ENCODE measurements at places on chromosomes 7 and 10. TPM values are rescaled to one million over a fixed set of nuclear protein-coding genes. Genes with fewer than 3 reads are reported as not detected.

- no peaks in the 10 kb centered on the region for H3K27me3 ChIP-seq
- H3K4me1 ChIP-seq, result peaks cover 9% of the 10 kb centered on the region
- DNase-seq, result no peak
- H3K4me3 ChIP-seq, result no peak overlapping the region
- H3K27ac ChIP-seq, result peak overlapping the region; percentile 88
- peaks cover 6% of the 10 kb centered on the region for H3K36me3 ChIP-seq
These were observed 111.6 kb downstream of the FAM53B start for GRCh38 chr10:124632566-124632965.

DNA sequence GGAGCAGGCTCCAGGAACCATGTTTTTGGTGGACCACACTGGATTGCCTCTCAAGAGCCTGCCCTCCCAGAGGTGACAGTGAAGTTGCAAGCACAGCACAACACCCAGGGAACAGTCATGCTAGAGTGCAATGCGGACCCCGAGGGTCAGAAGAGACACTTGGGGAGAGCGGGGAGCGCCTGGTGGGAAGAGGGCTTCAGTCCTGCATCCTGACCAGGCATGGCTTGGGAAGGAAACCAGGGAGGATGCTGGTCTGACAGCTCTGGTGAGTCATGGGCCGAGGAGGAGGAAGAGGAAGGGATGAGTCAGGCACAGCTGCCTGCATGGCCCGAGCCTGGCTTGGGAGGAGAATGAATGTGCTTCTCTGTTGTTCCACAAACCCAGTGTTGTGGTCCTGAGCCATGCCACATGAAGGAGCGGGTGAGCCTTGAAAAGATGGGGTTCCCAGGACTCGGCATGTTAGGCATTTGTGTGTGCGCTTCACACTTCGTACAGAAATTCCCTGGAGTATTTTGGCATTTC, 29.5 kb upstream of the ANKRD2 start:
- DNase-seq, result no peak
- no peaks in the 10 kb centered on the region for H3K27me3 ChIP-seq
- peaks cover 36% of the 10 kb centered on the region for H3K4me1 ChIP-seq
- no peak overlapping the region for H3K4me3 ChIP-seq

The EIF5AL1 gene
- total RNA-seq, result 0.21 TPM

GRCh38 chr10:103479135-103479534, at the start of gene CALHM3:
Gene CALHM3, minus strand, starts transcription at chr10:103479240. Its CDS starts 208 bp downstream, at chr10:103479032.
- H3K27ac ChIP-seq, result no peak within 1 kb of the TSS
- no peak for DNase-seq
- no peaks in the 10 kb centered on the region for H3K36me3 ChIP-seq

The HOXA7 gene
- 8.8 TPM for total RNA-seq

The SLC13A1 gene
- not detected for total RNA-seq

The RPEL1 gene
- not detected for total RNA-seq

The OR6B1 gene
- total RNA-seq, result not detected

GRCh38 chr10:34049887-34050286, 715.4 kb upstream of the NRP1 start:
- peaks cover 6% of the 10 kb centered on the region for H3K36me3 ChIP-seq
- no peaks in the 10 kb centered on the region for H3K27me3 ChIP-seq
- H3K4me1 ChIP-seq, result peaks cover 23% of the 10 kb centered on the region
- DNase-seq, result no peak
- H3K4me3 ChIP-seq, result no peak overlapping the region
- H3K27ac ChIP-seq, result no peak overlapping the region

DNA sequence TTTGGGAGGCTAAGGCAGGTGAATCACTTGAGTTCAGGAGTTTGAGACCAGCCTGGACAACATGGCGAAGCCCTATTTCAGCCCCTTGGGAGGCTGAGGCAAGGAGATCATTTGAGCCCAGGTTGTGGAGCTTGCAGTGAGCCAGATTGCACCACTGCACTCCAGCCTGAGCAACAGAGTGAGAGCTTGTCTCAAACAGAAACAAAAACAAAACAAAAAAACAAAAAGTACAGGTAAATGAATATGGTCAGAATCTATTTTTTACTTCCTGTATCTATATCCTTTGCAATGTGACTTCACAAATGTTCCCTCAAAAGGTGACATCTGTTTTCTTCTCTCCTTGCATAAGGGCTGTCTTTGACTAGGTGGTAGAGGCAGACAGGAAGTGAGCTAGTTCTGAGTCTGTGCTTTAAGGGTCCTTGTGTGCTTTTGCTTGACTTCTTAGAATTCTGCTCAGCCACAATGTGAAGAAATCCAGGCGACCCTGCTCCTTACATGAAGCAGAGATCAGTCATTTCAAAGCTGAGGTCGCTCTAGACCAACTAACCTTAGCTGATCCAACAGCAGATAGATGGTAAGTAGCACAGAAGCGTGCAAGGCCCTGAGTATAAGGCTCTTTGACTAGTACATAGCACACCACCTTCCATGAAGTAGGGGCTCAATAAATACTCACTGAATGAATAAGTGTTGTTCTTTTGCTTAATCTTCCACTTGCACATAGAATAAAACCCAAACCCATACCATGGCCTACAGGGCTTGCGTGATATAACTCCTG, 423.2 kb upstream of the PCDH15 start:
- H3K36me3 ChIP-seq, result no peaks in the 10 kb centered on the region
- no peak overlapping the region for H3K27ac ChIP-seq
- DNase-seq, result no peak
- no peak overlapping the region for H3K4me3 ChIP-seq
- no peaks in the 10 kb centered on the region for H3K27me3 ChIP-seq

The LIPM gene
- not detected for total RNA-seq

- no peak overlapping the region for H3K4me3 ChIP-seq
- no peaks in the 10 kb centered on the region for H3K36me3 ChIP-seq
- H3K27me3 ChIP-seq, result no peaks in the 10 kb centered on the region
- DNase-seq, result no peak
These were observed 190.5 kb downstream of the PCLO start for GRCh38 chr7:82972135-82972534.

DNA sequence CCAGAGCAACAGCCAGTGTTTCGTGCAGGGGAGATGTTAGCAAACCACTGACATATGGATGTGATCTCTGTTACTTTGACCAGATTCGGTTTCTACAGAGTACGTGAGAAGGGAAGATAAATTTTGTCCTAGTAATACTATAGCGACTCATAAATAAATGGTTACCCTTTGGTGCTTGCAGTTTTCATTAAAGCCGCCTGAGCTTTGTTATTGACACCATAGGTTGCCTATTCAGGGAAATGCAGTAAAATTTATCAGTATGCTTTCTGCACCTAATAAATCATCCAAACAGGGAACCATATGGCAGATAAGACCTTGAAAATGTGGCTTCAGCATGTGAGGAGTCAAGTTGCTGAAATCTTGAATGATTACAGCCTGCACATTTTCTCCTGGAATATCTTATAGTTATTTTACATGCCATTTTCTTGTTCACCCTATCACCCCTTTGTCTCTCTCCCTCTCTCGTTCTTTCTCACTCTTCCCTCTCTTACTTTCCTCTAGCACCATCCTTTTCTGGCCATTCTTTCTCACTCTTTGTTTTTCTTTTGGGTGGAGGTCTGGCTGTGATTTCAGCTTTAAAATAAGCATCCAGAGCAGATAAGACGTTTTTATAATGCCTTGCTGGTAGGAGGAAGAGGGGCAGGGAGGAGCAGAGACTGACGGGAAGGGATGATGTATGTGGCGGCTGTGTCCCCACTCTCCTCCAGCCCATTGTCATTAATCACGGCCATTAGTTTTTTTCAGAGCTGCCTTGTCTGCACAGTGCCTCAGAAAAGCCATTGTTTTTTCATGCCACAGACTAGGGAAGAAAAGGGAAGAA, 182.5 kb downstream of the LRMDA start:
- peak overlapping the region; percentile 84 for H3K27ac ChIP-seq
- no peak for DNase-seq
- H3K4me1 ChIP-seq, result peaks cover 40% of the 10 kb centered on the region

GRCh38 chr10:115092555-115093285, 445 bp upstream of the ATRNL1 start:
- peak overlapping the region; percentile 96 for H3K27ac ChIP-seq
- H3K4me3 ChIP-seq, result peak overlapping the region; percentile 99
- H3K27me3 ChIP-seq, result peaks cover 7% of the 10 kb centered on the region

- H3K4me1 ChIP-seq, result peaks cover 36% of the 10 kb centered on the region
- DNase-seq, result no peak
- no peaks in the 10 kb centered on the region for H3K27me3 ChIP-seq
- H3K36me3 ChIP-seq, result no peaks in the 10 kb centered on the region
- peak overlapping the region; percentile 39 for H3K27ac ChIP-seq
These were observed 110.4 kb upstream of the ZNF438 start for GRCh38 chr10:31142026-31142425.

DNA sequence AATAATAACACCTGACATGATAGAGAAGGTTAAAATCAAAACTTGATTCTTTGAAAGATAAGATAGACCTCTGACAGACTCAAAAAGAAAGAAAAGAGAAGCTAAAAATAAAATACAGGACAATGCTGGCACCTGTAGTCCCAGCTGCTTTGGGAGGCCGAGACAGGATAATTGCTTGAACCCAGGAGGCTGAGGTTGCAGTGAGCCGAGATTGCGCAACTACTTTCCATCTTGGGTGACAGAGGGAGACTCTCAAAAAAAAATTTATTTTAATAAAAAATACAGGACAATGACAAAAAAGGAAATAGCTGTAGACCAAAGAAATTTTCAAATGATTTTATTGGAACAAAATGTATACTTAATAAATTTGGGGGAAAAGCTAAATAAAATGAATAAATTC, 263.2 kb downstream of the SDK1 start:
- no peak overlapping the region for H3K27ac ChIP-seq
- no peaks in the 10 kb centered on the region for H3K27me3 ChIP-seq
- DNase-seq, result no peak
- peaks cover 6% of the 10 kb centered on the region for H3K4me1 ChIP-seq

DNA sequence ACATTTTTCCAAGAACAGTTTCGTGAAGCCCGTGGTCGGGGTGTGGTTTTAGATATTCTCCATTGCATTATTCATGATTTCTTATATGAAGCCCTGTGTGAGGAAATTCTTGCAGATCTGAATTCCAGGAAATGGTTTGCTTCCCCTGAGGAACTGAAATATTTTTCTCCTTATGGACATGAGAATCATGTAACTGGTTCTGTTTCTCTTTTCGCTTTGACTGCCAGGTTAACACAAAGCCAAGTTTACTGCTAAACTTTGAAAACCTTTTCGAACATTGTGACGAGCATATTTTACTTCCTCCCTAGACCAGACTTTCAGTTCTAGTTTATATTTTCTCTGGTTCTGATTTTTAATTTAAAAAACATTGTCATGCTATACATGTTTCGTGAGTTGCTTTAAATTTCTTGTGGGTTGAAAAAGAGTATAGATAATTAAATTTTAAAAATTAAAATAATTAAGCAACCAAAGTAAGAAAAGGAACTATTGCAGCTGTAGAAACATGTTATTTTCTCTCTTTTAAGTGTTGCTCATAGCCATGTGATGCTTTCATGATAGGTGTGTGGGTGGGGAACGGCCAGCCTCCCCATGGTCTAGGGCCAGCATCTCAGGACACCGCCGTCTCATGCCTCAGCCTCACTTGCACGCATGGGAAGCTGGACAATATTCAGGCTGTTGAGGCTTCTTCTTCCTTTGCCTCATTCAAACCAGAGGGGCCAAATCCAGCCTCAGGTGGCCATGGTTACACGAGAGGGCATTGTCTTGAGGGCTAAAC, 97.1 kb downstream of the CREB5 start:
- no peaks in the 10 kb centered on the region for H3K27me3 ChIP-seq
- no peak overlapping the region for H3K27ac ChIP-seq
- H3K36me3 ChIP-seq, result no peaks in the 10 kb centered on the region
- H3K4me3 ChIP-seq, result no peak overlapping the region
- H3K4me1 ChIP-seq, result peaks cover 6% of the 10 kb centered on the region

DNA sequence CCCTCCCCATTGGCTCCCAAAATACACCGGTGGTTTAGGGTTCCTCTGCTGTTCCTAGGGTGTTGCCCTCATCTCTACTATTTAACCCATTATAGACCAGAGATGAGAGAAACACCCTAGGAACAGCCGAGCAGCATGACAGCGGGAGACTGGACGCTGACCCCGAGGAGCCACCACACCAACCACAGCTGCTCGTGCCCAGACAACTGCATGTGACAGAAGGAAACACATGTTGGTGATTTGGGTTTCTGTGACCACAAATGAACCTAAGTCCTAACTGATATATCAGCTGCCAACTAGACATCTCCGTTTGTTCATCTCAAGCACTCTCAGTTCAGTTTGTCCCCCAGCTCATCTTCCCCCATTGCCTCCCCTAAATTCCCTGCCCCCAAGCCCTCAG, 13.4 kb downstream of the CFAP43 start:
- no peaks in the 10 kb centered on the region for H3K36me3 ChIP-seq
- H3K4me3 ChIP-seq, result no peak overlapping the region
- peaks cover 17% of the 10 kb centered on the region for H3K27me3 ChIP-seq
- H3K4me1 ChIP-seq, result no peaks in the 10 kb centered on the region

GRCh38 chr10:102744374-102745051, 765 bp downstream of the WBP1L start:
- no peaks in the 10 kb centered on the region for H3K36me3 ChIP-seq
- H3K4me3 ChIP-seq, result peak overlapping the region; percentile 93
- H3K4me1 ChIP-seq, result peaks cover 42% of the 10 kb centered on the region
- H3K27me3 ChIP-seq, result peaks cover 3% of the 10 kb centered on the region
- no peak for DNase-seq

The KMT2E gene
- total RNA-seq, result 79.6 TPM

Data from neural crest cell (in vitro differentiated cells).